NCI-H524 treated with DMSO at 0.1 percent for 48 hours (cell line): ENCODE measurements at places on chromosomes 3 and 15.

DNA sequence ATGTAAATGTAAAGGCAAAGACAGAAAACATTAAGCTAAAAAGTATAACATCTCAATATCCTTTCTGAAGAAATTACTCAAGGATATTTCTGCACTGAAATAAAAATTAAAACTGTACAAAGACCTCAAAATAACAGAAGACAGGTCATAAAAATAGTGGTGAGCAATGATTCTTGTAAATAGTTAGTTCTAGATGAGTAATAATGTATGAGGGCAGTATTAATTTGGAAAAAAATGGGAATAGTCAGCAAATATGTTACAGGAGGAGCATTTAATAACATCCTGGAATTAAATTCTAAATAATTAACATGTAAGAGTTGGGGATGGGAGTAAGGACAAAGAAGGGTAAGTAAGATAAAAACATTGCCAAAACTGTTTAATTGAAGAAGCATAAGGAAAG is 247.5 kb downstream of the DTWD1 start:
- DNase-seq, result no peak

DNA sequence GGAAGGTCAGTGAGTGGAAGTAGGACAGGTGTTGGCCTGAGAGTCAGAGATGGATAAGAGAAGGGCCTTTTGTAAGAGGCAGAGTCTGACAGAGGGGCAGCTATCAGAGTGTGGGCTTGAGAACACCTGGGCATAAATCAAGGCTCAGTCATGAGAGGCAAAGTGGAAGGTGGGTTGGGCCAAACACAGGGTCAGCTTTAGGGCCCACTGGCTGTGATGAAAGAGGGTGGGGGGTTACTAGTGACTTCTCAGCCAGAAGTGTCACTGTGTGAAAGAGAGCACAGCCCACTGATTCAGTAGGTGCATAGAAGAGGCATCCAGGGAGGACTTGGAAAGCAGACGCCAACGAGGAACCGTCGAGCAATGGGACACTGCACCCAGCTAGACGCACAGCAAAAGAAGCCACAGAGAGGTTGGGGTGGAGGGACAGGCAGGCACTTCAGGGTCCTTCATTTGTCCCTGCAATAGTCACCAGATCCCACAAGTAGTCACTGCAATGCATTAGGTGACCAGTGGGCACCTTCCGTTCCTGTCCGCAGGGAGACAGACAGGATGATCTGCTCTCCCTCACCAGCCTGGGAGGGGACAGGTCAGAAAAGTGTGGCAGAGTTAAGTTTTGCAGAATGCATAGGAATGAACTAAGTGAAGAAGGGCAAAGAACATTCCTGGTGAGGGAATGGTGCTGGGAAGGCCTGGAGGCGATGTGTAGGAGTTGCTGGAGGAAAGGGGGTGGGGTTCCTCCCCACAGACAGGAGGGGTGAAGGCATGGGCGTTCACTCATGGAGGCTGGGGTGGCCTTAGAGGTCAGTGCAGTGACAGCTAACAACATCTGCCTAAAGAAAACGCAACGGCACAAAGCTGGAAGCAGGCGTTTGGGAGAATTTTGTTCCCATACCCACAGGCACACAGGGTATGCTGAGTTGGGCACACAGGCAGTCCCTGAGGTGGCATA is 36.3 kb downstream of the MESD start:
- no peak for DNase-seq

- no peak for DNase-seq
Measured at GRCh38 chr3:81871358-81872155, 110.1 kb upstream of the GBE1 start.

- no peak for DNase-seq
Measured at GRCh38 chr3:175668300-175668699, 809.2 kb downstream of the NAALADL2 start.

DNA sequence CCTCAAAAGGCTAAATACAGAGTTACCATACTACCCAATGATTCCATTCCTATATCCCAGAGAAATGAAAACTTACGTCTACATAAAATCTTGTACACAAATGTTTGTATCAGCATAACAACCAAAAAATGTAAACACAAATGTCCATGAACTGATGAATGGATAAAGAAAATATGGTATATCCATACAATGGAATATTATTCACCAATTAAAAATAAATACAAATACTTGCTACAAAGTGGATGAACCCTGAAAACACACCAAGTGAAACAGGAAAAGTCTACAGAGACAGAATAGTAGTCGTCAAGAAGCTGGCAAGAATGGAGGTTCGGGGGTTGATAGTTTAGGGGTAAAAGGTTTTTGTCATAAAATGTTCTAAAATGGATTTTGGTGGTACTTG is 54.0 kb upstream of the ANKRD28 start:
- no peak for DNase-seq

DNA sequence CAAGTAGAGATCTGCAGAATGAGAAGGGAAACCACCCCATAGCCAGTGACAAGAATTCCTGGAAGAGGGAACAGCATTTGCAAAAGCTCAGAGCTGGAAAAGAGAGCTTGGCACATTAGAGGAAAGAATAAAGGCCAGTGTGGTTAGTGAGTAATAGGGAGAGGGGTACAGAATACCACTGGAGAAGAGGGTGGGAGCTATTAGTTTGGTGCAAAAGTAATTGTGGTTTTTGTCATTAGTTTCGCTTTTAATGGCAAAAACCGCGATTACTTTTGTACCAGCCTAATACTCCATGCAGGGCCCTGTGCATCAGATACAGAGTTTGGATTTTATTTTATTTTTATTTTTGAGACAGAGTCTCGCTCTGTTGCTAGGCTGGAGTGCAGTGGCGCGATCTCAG is 9.8 kb downstream of the SLC24A1 start:
- DNase-seq, result no peak

DNA sequence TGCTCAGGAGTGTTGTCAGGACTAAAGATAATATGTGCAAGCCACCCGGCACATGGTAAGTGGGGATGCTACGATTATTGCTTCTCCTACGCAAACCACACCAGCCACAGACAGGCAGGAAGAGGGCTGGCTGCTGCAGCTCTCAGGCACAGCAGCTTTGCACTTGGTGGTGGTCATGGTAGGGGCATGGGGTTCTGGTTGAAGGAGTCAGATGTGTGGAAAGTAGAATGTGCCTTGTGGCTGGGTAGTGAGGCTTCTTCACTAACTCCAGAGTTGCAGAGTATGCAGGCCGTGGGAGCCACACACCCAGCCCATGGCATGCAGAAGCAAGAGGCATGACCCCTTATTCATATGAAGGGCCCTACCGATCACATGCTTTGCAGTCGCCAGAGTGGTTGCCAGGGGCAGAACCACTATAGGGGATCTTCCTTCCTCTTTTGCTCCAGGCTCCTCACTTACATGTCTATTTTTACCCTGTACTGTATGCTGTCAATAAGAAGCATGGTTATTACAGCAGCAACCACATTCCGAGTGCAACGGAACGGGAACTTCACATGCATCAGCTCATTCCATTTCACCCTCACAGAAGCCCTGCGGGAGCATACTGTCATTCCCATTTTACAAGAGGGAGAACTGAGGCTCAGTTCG is 59.2 kb upstream of the HERC1 start:
- DNase-seq, result no peak

DNA sequence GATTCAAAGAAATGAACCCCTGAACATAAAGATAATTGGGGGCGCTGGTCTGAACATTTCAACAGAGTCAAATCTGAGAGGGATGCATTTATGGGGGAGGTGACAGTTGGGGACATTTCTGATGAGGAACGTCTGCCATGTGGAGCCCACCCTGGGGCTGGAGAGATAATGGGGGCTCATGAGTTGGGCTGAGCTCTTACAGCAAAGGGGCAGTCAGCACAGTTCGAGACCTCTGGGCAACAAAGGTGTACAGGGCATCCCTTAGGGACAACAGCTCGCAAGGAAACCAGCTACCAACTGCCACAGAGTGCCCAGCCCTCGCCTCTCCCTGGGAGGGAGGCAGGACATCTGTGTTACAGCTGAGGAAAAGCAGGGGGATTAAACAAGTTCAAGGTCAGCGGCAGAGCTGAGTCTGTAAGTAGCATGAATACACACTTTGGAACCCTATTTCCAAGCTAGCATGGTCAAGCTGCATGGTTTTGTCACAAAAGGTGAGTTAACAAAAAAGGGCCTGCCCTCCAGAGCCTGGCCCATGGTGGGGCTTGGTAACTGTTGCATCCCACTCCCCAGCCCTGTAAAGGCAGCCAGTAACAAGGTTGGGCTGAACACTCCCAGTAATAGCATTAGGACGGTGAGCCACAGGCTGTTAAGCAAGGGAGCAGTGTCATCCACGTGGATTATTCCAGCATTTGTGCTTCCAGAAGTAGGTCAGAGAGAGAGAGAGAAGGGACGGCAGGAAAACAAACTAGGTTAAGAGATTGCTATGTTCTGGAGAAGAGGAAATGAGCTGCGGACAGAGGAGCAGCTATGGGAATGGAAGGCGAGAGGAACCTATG is 4.3 kb downstream of the GNB5 start:
- peak; percentile 69 for DNase-seq

DNA sequence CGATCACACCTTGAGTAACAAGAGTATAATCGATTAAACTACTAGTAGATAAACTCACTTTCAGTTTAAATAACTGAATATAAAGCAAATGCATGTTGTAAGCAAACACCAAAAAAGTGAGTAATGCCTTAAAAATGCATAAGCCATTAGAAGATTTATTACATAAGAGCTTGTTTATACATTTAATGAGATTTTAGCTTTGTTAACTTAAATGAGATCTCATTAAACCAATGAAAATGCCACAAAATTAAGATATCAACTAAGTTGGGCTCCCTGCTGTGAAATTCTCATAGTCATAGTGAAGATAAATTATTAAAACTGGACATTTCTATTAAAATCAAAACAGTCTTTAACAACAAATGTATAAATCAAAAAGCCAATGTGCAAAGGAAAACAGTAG is 701.2 kb downstream of the NLGN1 start:
- DNase-seq, result no peak

GRCh38 chr3:142628801-142629200 is 32.6 kb downstream of the PLS1 start:
- DNase-seq, result no peak

- DNase-seq, result no peak
Measured at GRCh38 chr3:136728473-136728872, 23.7 kb downstream of the STAG1 start.

DNA sequence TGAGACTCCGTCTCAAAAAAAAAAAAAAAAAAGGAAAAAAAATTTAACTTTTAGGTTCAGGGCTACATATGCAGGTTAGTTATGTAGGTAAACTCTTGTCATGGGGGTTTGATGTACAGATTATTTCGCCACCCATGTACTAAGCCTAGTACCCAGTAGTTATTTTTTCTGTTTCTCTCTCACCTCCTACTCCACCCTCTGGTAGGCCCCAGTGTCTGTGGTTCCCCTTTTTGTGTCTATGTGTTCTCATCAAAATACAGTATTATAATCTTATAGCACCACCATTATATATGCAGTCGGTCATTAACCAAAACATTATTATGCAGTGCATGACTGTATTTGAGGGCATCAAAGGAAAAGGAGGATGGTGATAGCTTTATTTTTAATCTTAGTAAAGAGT is 47.3 kb downstream of the CHP1 start:
- no peak for DNase-seq

DNA sequence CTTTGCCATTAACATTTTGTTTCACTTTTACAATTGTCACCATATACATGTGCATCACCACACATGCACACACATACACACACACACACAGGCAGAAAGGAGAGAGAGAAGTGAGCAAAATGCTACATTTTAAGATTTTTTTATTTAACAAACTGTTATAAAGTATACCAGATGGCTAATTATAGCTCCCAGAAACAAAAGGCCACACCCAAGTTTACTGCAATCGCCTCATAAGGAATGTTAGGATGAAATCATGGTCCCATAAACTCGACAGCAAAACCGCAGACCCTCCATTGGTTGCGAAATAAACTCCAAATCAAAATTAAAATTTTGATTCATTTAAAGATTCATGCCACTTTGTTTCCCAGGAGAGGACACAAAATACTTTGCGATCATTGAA is 16.1 kb upstream of the C15orf61 start:
- no peak for DNase-seq

GRCh38 chr3:189146848-189147247 is 24.9 kb upstream of the TPRG1 start:
- DNase-seq, result no peak
